ENCODE measurements at places on chromosomes 1 and 21.

DNA sequence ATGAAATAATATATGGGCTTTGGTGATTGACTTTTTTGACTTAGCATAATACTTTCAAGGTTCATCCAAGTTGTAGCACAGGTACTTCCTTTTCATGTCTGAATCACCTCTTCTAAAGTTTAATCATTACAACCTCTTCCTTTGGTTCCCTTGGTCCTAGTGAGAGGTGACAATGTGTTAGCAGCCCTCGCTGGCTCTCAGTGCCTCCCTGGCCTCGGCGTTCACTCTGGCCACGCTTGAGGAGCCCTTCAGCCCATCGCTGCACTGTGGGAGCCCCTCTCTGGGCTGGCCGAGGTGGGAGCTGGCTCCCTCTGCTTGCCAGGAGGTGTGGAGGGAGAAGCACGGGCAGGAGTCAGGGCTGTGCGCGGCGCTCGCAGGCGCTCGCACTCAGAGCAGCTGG, 13.0 kb upstream of the RCAN3 start:
- no peak for DNase-seq

GRCh38 chr1:29655945-29656850, 419.9 kb downstream of the PTPRU start:
- no peak for DNase-seq

DNA sequence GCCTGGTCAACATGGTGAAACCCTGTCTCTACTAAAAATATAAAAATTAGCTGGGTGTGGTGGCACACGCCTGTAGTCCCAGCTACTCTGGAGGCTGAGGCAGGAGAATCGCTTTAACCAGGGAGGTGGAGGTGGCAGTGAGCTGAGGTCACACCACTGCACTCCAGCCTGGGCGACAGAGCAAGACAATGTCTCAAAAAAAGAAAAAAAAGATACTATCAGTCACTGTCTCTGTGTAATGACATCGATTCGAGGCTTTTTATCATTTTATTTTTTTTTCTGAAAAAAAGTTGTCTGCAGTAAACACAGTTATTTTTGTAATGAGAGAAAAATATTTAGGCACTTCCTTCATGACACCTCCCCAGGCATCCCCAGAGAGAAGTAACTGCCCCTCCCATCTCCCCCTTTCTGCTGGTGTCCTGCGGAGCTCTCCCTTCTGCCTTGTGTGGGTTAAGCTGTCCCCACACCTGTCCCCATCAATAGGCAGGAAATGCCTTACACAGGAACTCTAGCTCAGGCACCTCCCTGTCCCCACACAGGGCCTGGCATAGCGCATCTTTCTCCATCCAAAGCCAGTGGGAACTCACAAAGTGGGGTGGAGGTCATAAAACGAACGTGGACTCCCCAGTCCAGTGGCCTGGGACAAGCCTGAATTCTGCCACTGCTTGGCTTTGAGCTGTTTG, 132.0 kb downstream of the SYF2 start:
- no peak for DNase-seq

DNA sequence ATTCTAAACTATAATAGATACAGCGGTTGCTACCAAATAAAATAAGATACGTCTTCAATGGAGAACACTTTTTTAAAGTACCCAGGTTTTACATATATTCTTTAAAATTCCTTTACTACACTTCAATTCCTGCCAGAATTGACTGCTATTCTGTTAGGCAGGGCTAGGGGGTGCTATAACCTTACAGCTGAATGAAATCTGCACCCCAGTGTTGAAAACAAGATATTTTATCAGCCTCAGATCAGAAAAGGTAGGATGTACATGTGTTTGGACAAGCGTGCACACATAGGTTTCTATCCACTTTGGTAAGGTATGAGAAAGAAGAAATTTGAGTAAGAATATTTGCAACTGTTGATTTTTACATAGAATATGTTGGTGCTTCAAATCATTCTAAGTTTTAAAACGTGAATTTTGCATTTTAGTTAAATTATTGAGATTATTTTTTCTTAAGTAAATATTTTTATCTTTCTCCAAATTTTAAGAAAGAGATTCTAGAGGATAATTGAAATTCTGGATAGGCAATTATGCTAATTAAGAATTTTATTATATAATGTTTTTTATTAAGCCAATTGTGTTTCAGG, 490.8 kb upstream of the ADGRL4 start:
- no peak for DNase-seq

DNA sequence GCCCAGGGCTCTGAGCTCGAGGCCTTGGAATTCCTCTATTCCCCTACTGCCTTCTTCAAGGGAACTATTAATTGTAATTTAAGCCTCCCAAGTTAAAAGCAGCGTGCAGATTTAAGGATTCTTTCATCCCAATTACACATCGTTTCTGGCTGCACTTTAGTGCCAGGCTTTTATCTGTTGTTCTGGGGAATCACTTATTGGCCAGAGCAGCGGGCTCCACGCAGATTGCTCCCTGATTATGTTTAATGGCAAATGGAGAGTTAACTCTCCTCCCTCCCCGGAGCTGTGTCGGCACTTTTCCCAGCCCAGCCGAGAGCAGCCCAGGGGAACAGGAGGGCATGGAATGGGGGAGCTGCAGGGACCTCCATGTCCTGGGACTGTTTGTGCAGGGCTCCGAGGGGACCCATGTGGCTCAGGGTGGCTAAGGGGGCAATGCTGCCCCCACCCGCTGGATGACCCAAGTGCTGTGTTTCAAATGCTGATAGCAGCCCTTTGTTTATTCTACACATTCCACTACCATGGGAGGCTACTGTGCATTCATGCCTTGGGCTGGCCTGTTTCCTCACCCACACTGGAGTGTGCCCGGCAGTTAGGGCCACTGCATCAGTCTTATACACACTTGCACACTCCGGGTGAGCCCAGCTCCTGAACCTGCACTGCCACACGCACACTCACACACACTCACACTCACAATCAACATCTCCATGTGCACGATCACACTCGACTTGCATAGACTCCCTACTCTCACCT, 93.3 kb upstream of the POU3F1 start:
- no peak for DNase-seq

GRCh38 chr1:21568809-21569385, 59.7 kb downstream of the ALPL start:
- DNase-seq = no peak

DNA sequence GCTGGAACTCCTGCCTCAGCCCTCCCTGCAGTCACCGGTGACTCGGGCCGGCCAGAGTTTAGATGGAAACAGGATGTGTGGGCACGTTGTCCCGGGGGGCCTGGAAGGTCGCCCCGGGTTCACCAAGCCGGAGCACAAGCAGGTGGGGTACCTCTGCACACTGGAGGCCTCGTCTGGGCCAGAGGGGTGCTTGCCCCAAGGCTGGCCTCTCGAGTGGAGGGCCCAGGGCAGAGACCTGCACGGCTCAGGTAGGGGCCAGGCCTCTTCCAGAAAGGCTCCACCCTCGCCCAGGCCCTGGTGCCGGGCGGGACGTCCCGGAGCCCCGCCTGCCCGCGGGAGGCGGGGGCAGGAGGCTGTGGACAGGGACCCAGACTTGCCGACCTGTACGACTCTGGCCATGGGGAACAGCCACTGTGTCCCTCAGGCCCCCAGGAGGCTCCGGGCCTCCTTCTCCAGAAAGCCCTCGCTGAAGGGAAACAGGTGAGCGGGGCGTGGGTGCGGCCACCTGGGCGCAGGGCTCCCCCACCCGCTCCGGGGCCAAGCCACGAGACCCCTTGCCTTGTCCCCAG, at the start of gene PLEKHN1:
TSS of gene PLEKHN1 (plus strand) at position 348 of the 569 bp plus-strand sequence. CDS start at position 398, 50 bp downstream.
- no peak for DNase-seq

GRCh38 chr1:169287280-169287679, 80.3 kb downstream of the NME7 start:
- no peak for DNase-seq

DNA sequence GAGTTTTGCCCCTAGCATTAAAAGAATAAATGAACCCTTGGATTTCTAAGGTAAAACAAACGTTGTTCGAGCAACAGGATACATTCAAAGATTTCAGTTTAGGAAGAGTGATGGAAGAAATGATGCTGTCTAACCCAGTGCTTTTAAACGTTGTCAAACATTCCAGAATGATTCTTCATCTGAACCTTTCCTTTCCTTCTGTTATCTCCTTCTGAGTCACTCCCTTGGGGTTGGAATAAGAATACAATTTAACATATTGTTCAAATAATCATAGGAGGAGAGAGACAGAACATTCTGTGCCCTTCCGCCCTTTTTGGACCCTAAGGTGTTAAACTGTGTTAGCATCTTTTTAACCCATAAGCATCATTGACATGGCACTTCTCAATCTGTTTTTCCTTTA, 61.1 kb upstream of the RCOR3 start:
- DNase-seq = no peak

GRCh38 chr1:147292631-147293251, 50.3 kb downstream of the CHD1L start:
- DNase-seq = no peak

GRCh38 chr1:41723786-41724185, 194.9 kb downstream of the HIVEP3 start:
- DNase-seq = no peak

Measured in omental fat pad (tissue), 4 donors.